ENCODE measurements at places on chromosomes 7 and 10. TPM values are rescaled to one million over a fixed set of nuclear protein-coding genes. Genes with fewer than 3 reads are reported as not detected.

DNA sequence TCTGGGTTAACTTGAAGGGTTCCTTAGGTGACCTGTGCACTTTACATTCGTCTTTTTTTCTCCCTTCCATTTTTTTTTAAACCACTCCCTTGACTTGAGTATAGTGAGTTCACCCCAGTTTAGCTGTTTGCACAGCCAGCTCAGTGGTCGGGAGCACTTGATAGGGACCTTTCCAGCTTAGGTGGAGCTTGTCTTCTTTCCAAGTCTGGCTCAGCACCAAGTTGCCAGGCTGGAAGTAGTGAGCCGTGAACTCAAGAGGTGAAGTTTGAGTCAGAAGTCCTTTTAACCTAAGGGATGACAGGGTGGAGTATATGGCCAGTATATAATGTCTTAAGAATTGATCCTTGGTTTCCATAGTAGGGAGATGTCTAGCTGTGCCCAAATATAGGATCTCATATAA, 7.2 kb downstream of the DNAH11 start:
- no peaks in the 10 kb centered on the region for H3K4me1 ChIP-seq
- H3K36me3 ChIP-seq: no peaks in the 10 kb centered on the region
- no peak overlapping the region for H3K27ac ChIP-seq
- no peak for DNase-seq
- H3K4me3 ChIP-seq: no peak overlapping the region

The ANKRD61 gene
- total RNA-seq: 0.46 TPM

DNA sequence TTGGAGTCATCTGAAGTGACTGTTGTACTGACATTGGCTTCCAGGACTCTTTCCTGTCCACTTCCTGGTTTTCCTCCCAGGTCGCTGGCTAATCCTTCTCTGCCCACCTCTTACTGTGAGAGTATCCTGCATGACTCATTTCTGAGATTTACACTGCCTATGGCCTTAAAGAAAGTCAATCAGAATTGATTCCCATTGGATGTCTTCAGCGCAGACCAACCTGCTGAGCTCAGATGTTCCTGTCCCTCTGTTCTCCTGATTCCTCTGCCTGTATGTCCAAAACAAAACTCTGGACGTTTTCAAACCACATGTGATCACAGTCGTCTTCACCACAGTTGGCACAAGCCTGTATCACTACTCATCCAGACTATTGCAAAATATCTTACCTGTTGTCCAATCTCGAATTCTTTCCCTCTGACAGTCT, 262.1 kb downstream of the CREB5 start:
- H3K36me3 ChIP-seq: no peaks in the 10 kb centered on the region
- no peak overlapping the region for H3K27ac ChIP-seq
- no peak overlapping the region for H3K4me3 ChIP-seq
- no peak for DNase-seq
- no peaks in the 10 kb centered on the region for H3K4me1 ChIP-seq
- no peaks in the 10 kb centered on the region for H3K27me3 ChIP-seq

GRCh38 chr7:145347271-145347670, 511.4 kb upstream of the TPK1 start:
- H3K27me3 ChIP-seq: no peaks in the 10 kb centered on the region
- H3K36me3 ChIP-seq: no peaks in the 10 kb centered on the region
- H3K4me1 ChIP-seq: no peaks in the 10 kb centered on the region
- no peak overlapping the region for H3K27ac ChIP-seq
- no peak overlapping the region for H3K4me3 ChIP-seq

DNA sequence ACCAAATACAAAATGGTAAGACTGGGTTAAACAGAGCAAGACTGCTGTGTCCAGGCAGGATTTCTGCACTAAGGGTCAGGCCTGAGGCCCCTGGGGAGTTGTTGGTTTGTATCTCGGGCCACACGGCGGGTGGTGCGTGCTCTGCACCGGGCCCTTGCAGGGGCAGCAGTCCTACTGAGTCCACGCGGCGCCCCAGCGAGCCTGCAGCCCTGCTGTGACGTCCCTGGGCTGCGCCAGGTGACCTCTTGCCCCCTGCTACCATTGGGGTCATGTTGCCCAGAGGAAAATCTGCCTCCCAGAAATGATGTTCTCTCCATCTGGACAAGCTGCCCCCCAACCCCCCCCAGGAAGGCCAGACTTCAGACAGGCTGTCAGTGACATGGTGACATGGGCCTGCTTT, 281.5 kb downstream of the CELF2 start:
- H3K4me3 ChIP-seq: no peak overlapping the region
- H3K36me3 ChIP-seq: no peaks in the 10 kb centered on the region
- H3K4me1 ChIP-seq: no peaks in the 10 kb centered on the region
- no peaks in the 10 kb centered on the region for H3K27me3 ChIP-seq
- H3K27ac ChIP-seq: no peak overlapping the region
- no peak for DNase-seq

DNA sequence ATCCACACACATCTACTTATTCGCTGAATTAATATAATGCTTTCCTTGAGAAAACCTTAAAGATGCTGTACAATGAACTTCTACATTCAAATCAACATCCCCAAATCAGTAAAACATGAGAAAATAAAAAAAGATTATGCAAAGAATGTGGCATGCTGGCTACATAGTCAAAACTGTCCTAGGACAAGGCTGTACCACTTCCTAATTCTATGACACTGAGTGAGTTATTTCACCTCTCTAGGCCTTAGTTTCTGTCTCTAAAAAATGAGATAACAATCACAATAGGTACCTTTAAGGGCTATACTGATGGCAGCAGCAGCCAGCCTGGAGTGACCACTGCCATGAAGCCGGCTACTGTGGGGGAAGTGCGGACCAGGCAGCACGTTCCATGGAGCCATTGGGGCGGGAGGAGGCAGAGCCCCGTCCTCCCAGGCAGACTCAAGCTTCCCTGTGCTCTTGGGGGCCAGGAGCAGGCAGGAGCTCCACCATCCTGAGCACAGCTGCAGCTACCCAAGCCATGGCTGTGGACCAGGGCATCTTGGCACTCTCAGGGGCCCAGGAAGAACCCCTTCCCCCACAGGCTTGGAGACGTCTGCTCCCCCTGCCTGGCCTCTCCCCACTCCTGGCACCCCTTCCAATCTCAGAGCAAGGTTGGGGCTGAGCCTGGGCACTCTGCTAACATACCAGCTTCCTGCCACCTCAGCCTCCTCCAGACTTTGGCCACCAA, 110.2 kb downstream of the ELAPOR2 start:
- no peak overlapping the region for H3K27ac ChIP-seq
- no peaks in the 10 kb centered on the region for H3K36me3 ChIP-seq
- no peak overlapping the region for H3K4me3 ChIP-seq
- H3K4me1 ChIP-seq: no peaks in the 10 kb centered on the region

The BTBD16 gene
- total RNA-seq: not detected

- no peaks in the 10 kb centered on the region for H3K36me3 ChIP-seq
- no peaks in the 10 kb centered on the region for H3K27me3 ChIP-seq
- no peak for DNase-seq
- no peaks in the 10 kb centered on the region for H3K4me1 ChIP-seq
- H3K4me3 ChIP-seq: no peak overlapping the region
- no peak overlapping the region for H3K27ac ChIP-seq
Observed at GRCh38 chr10:93215312-93215711, 141.6 kb downstream of the CYP26A1 start.

DNA sequence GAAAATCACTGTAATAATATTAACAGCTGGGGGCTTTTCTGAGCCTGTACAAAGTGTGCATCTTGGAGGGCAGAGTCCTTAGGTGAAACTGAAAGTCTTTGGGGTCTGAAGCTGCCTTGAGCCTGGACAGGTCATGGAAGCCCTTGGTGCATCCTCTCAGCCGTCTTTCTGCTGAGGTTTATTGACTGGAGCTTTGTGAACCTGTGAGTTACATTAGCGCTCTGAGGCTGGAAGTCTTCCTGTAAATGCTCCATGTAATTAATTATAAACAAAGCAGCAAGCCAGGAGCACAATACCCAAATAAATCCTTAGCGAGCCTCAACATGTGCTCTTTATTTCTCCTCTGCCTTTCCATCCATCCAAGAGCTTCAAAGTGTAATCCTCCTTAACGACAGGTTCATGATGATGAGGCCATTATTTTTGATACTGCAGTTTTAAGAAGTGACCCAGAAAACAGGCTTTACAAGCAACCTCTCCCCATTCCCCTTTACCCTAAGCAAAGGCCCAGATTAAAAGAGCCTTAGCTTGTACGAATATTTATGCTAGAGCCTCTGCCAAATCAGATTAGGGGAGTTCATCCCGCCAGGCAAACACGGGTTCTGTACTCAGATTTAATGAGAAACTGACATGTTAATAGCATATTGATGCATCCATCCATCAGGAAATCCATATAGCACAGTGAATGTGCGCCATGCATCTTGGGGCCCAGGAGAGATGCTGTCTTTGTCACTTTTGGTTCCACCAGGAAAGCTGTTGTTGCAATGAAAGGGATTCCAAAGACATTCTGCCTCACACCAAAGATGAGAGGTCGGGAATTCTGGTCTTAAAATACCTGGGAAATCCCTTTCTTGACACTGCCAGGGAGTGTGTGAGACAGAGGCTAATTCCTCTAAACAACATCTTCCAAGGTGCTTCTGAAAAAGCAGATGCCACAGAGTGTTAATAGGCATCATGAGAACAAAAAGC, 118.1 kb downstream of the ANLN start:
- no peaks in the 10 kb centered on the region for H3K27me3 ChIP-seq
- H3K27ac ChIP-seq: no peak overlapping the region
- no peaks in the 10 kb centered on the region for H3K4me1 ChIP-seq

DNA sequence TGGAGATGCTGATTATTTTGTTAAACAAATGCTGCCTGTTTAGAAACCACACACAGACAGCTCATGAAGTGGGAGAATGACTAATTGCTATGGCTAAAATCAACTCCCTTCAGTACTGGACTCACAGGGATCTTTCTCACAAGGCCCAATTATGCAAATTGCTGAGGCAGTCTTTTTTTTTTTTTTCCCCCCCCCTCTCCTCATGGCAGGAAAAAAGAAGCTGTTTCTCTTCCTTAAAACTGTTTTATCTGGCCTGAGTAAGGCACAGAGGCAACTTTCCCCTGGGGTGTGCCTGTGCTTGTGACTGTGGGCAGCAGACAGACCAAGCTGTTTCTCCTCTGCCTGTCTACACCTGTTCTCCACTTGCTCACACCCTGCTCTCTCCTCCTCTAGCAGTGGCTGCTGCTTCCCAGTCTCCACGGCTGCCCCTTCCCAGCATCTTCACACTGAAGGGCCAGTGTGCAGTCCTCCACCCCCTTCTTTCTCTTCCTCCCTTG, 65.4 kb upstream of the STEAP1B start:
- no peak overlapping the region for H3K4me3 ChIP-seq
- no peaks in the 10 kb centered on the region for H3K36me3 ChIP-seq
- no peaks in the 10 kb centered on the region for H3K27me3 ChIP-seq
- DNase-seq: no peak
- no peaks in the 10 kb centered on the region for H3K4me1 ChIP-seq

GRCh38 chr10:109922358-109922975, 844 bp downstream of the XPNPEP1 start:
- H3K27ac ChIP-seq: peak overlapping the region; percentile 91
- peak overlapping the region; percentile 78 for H3K4me3 ChIP-seq
- no peak for DNase-seq
- H3K27me3 ChIP-seq: no peaks in the 10 kb centered on the region

DNA sequence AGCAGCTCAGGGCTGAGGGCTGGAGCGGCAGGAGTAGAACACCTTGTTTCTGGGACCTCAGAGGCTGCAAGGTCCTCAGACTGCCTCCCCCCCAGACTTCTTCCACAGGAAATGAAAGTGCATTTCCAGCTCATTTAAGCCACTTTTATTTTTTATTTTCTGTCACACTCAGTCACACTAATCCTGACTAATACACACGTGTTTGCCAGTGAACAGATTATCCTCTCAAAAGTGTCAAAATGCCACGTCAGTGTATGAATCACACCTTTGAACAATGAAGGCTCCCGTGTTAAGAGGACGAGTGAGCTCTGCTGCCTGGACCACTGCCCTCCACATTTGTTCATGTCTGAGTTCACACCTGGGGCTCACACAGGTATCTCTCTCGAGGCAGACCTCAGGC, 488.5 kb downstream of the DNAJB6 start:
- H3K4me3 ChIP-seq: no peak overlapping the region
- no peaks in the 10 kb centered on the region for H3K4me1 ChIP-seq
- H3K27me3 ChIP-seq: no peaks in the 10 kb centered on the region
- DNase-seq: no peak
- H3K27ac ChIP-seq: no peak overlapping the region

- no peak for DNase-seq
- no peak overlapping the region for H3K4me3 ChIP-seq
- no peaks in the 10 kb centered on the region for H3K36me3 ChIP-seq
- H3K4me1 ChIP-seq: peaks cover 4% of the 10 kb centered on the region
- H3K27me3 ChIP-seq: no peaks in the 10 kb centered on the region
Observed at GRCh38 chr7:134699021-134699818, 52.6 kb downstream of the BPGM start.

- no peak for DNase-seq
- H3K4me1 ChIP-seq: no peaks in the 10 kb centered on the region
- H3K27me3 ChIP-seq: no peaks in the 10 kb centered on the region
- H3K27ac ChIP-seq: peak overlapping the region; percentile 34
- no peak overlapping the region for H3K4me3 ChIP-seq
Observed at GRCh38 chr7:32588657-32589056, 93.4 kb downstream of the AVL9 start.

DNA sequence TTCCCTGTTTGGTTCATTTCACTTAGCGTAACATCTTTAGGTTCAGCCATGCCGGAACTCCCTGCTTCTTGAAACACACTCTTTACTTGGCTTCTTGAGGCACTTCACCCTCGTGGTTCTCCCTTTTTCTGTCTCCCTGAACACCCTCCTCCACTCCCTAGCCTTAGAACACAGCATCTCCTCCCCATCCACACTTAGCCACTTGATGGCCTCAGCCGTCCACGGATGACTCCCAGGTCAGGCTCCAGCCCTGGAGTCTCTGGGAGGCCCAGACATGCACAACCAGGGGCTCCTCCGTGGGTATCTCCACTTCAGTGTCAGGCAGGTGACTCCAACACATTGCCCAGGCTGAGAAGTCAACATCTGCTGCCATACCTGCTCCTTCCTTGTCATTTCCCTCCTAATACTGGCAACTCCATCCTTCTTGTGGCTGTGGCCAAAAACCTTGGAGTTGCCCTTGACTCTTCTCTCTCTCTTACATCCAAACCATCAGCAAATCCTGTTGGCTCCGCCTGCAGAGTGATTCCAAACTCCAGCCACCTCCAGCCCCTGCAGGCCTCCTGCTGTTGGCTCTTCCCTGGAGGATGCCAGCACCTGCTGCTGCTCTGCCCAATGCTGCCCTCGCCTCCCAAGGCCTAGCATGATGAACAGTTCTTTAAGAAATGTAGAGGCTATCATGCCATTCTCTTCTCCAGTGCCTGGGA, 8.4 kb upstream of the INMT start:
- no peak overlapping the region for H3K4me3 ChIP-seq
- H3K36me3 ChIP-seq: no peaks in the 10 kb centered on the region
- H3K27ac ChIP-seq: no peak overlapping the region
- DNase-seq: peak; percentile 36
- H3K27me3 ChIP-seq: no peaks in the 10 kb centered on the region

DNA sequence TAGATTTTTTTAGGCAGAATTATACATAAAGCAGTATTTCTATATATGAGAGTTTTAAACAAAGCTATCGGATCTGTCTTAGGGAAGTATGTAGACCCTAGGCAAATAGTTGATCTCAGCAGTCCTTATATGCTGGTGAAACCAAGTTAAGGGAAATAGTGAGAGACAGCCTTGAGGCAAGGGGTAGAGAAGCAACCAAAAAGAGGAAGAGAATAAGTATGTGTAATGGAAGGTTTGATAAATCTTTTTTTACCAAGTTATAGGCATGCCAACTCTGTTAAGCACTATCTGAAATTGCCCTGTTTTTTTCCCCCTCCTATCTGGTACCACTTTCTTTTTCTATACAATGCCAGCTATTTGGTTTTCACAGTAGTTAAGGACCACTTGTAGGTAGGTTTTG, 19.9 kb downstream of the SPAG6 start:
- H3K4me3 ChIP-seq: no peak overlapping the region
- no peaks in the 10 kb centered on the region for H3K4me1 ChIP-seq
- H3K36me3 ChIP-seq: no peaks in the 10 kb centered on the region
- H3K27ac ChIP-seq: no peak overlapping the region
- H3K27me3 ChIP-seq: no peaks in the 10 kb centered on the region

Data from uterus (tissue), 4 donors.